ENCODE measurements at places on chromosomes 3 and 15.

GRCh38 chr3:9339761-9340471 is 22.9 kb upstream of the THUMPD3 start:
- no peak for DNase-seq

DNA sequence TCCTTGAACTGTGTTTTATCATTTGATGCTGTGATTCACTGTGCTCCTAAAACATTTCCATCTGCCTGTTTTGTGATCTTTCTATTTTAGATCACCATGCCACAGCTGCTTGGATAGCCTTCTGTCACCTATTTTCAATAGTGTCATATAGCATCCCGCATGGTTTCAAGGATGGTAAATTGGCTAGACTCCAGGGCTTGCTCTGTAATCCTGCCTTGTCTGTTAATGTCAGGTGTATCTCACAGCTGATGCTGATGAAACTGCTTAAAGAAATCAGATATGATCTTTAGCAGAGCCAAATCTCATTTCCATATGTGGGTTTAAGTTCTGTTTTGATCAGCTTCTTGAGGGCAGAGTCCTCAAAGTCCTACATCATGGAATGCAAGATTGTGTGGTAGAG is 182.2 kb downstream of the UBE2E2 start:
- DNase-seq, result no peak

DNA sequence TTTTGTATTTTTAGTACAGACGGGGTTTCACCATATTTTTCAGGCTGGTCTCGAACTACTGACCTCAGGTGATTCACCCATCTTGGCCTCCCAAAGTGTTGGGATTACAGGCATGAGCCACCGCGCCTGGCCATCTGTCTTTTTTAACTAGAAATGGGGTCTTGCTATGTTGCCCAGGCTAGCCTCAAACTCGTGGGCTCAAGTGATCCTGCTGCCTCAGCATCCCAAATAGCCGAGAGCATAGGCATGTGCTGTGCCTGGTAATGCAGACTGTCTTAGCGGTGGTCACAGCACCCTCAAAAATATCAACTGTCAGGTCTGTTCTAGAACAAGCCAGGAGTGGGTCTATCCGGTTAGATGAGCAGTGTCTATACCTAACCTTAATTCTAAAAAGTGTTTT is 48.2 kb downstream of the SPATA12 start:
- DNase-seq, result no peak

- no peak for DNase-seq
Observed at GRCh38 chr15:52670087-52670486, 9.1 kb downstream of the ATOSA start.

DNA sequence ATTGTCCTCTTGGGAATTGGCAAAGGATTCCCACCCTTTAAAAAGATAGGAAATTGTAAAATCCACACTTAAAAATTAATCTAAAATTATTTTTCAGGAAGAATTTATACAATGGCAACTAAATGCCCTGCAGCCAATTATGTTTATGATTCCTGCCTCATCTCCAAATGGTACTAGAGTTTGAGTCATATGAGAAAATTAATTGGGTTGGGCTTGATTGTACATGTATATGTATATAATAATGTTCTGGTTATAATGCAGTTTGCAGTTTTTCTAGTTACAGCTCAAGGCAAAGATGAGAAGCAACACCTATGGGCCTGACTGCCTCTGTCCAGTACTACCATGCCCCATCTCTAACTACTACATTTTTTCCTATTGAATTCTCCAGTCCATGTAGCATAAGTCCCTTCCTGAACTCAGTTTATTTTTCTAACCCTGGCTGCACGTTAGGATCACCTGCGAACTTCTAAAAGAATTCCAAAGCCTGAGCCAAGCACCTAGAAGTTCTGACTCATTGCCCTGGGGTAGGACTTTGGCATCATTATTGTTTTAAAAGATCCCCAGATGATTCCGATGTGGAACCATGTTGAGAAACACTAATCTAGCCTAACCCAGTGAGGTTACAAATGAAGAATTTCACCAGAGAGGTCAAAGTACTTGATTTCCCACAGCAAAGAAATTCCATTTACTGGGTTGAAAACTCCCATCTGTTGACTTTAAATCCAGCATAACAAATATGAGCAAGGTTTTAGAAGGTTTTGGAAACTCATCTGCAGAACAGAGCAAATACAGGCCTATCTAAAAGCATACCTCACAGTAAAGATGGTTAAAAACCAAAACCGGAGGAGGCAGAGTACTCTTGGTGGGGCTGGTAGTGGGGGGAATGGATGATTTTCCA is 19.4 kb downstream of the TGFBR2 start:
- DNase-seq, result peak; percentile 88

- DNase-seq, result peak; percentile 1
Observed at GRCh38 chr3:72797773-72798543, 50.3 kb downstream of the SHQ1 start.

DNA sequence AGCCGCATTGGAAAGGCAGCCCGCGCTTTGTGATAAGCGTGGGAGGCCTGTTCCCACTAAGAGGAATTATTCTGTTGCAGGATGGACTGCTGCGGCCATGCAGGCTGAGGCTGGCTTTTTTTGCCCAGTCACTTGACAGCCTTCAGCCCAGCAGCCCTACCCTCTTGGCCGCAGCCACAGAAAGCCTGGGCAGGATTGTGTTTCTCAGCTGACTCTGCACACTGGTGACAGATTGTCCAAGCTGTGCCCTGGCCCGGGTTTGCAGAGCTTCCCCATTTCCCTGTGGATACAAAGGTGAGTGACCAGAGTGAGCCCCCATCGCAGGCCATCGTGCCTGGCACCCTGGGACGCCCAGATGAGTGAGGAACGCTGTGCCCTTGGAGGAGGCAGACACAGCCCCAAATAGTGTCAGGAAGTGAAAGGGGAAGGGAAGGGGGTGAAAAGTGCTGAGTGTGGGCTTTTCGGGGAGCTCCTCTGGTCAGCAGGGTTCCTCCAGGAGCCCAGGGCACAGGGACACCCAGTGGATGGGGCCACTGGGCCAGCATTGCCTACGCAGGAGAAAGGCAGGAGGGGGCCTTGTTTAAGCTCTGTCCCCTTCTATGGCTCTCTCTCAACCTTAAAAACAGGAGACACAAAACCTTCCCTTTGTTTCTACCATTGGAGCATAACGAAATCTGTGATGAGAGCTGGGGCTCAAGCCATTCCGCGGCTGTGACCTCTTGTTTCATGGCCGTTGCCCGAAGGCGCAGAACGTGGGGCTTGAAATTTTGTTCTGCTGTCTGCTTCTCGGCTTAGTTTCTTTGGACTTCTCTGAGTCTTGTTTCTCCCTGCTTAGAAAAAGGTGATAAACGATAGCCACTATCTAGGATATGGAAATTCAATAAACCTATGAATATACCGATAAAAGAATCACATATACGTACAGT is 91.5 kb upstream of the MEF2A start:
- no peak for DNase-seq

DNA sequence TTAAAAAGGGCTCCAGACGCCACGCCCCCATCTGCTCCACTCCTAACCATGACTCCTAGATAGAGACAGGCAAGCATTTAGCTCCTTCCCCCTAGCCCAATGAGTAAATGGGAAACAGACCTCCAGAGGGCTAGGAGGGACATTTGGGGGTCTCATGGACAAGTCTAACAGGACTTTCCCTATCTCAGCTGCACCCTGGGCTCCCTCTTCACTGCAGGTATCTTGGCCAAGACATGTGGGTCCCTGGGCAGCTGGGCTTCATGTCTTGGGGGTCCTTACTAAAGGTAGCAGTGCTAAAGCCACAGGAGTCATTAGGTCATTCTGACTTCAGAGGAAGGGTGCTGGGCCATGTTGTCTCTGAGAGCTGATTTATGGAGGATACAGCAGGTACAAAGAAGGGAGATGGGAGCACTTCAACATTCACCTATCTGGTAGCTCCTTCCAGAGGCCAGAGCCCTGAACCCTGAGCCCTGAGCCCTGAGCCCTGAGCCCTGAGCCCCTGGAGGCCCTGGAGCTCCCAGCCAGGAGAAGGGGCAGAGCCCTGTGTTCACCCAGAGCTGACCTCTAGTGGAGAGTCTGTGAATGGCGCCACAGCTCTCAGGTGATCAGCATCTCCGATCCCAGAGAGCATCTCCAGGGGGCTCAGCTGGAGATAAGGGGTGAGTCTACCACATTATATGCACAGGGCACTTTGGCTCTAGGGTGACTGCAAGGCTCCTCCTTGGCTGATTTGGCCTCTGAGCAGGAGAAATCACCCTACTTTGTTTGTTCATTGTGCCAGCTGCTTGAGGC is 40.1 kb upstream of the EPHB1 start:
- peak; percentile 68 for DNase-seq

- no peak for DNase-seq
Observed at GRCh38 chr15:81666839-81667238, 292.8 kb upstream of the TMC3 start.

DNA sequence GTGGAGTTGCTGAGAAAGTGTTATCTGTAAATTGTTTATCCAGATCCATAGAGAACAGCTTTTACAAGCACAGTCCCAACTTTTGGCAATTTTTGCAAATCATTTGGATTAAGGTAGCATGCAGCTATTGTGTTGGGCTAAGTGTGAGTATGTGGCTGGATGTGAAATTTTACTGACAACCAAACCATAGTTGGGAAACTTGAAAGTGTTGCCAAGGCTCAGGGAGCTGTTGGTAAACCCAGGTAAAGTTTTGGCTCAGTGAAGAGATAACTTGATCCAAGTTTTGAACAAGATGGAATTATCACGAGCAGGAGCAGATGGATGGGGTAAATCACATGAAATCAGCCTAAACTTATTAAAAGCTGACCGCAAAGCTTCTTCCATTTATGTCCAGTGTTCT is 90.0 kb upstream of the HES1 start:
- no peak for DNase-seq

GRCh38 chr3:177474652-177475355 is 277.5 kb upstream of the TBL1XR1 start:
- no peak for DNase-seq

DNA sequence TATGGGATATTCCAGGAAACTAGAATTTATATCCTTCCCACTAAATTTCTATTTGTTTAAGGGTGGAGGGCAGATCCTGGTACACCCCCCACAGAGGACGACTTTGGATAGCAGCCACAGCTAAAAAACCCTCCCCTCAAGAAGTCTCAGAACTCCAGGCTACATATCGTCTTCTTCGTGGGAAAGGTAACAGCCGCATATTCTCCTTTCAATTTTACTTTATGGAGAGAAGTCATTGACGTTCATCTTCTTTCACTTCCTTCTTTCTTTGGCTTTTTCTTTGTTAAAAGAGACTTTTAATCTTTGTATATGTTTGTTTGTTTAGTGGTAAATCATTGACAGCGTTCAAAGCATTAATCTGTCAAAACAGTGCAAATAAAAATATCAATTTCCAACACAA is 36.3 kb downstream of the TRIP4 start:
- no peak for DNase-seq

Measured in trophoblast cell (in vitro differentiated cells and primary cell).